CD4-positive, alpha-beta T cell (primary cell): ENCODE measurements at places on chromosomes 2 and 18.

DNA sequence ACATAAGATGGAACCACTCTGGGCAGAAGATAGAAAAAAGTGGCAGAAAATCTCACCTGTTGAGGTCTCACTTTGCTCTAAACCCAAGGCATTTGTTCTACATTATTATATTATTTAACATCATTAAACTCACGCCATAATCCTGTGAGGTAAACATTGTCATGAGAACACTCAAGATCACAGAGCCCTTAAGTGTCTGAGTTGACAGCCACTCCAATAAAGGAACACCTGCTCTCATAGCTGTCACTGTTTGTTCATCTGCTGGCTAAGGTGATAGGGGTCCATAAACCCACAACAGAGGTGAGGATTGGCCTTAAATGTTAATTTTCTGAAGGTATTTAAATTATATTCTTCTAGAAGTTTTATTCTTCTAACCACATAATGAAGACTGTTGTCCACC, 439.7 kb downstream of the RIT2 start:
- no peak for DNase-seq

- no peak for DNase-seq
These were observed 33.4 kb upstream of the MGAT5 start for GRCh38 chr2:134220344-134220974.

DNA sequence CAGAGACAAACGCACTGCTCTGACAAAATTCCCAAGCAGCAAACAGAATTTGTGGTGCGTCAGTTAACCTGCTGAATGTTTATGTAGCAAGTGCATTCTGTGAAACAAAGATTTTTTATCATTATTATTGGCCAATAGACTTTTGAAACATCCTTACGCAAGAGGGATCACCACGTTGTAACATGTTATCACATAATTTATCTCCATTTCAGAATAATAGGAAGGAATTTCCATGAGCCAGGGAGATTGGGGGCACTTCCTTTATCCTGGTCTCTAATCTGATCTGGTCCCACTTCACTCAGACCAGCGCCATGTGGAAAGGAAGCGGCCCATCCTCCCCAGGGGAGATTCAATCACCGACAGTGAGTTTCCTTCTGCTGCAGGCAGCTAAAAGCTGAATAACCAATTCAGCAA, 166.1 kb downstream of the PID1 start:
- no peak for DNase-seq

GRCh38 chr2:55430211-55430975, 10.7 kb upstream of the CCDC88A start:
- DNase-seq: no peak

GRCh38 chr18:52598921-52599320, 258.9 kb downstream of the DCC start:
- no peak for DNase-seq

GRCh38 chr2:33241581-33241980, 234.9 kb upstream of the RASGRP3 start:
- no peak for DNase-seq

DNA sequence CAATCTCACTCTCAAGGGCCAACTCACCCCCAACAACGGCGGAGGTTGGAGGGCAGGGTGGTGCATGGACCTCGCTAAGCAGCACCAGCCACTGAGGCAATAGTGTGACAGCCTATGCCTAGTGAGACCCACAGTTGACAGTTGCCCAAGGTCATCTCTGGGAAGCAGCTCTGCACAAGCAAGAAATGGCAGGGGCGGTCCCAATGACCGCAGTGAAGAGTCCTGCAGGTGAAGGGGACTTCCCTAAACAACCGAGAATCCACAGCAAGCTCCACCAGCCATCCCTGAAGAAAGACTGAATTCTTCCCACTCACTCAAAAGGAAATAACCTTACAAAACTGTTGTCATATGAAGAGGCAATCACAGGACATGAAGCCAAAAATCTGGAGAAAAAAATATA, 313.4 kb upstream of the ID2 start:
- DNase-seq: no peak

GRCh38 chr2:18987592-18988073, 370.8 kb downstream of the OSR1 start:
- no peak for DNase-seq

DNA sequence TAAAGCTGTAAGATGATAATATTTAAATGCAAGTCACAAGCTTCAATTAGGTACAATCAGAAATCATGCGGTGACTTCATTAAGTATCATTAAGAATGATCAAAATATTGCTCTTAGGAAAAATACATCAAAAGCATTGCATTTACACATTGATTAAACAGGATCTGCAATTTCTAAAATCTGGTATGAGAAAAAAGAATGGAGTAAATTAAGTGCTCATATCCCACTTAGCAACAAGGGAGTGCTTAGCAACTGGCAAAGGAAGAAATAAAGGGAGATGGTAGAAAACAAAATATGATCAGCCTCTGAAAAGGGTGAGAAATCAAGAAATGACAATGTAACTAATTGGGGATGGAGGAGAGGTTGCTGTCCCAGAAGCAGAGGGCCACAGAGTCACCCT, 1918.2 kb upstream of the PIK3C3 start:
- no peak for DNase-seq

DNA sequence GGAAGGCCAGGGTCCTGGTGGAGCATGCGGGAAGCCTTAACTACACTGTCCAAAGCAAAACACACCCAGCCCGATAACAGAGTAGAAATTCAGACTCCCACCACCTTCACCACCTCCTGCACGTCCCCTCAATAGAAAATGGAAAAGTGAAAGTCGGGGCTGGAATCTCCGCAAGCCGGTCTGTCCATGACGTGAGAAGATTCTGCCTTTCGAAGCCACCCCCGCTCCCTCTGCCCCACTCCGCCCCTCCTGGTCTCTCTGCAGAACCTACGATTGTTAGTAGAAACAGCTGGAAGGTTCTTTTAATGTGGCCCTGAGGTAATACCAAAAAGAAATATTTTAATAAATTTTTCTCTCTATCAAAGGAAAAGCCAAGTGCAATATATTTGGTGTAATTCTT, 116.4 kb downstream of the GBX2 start:
- DNase-seq: no peak

DNA sequence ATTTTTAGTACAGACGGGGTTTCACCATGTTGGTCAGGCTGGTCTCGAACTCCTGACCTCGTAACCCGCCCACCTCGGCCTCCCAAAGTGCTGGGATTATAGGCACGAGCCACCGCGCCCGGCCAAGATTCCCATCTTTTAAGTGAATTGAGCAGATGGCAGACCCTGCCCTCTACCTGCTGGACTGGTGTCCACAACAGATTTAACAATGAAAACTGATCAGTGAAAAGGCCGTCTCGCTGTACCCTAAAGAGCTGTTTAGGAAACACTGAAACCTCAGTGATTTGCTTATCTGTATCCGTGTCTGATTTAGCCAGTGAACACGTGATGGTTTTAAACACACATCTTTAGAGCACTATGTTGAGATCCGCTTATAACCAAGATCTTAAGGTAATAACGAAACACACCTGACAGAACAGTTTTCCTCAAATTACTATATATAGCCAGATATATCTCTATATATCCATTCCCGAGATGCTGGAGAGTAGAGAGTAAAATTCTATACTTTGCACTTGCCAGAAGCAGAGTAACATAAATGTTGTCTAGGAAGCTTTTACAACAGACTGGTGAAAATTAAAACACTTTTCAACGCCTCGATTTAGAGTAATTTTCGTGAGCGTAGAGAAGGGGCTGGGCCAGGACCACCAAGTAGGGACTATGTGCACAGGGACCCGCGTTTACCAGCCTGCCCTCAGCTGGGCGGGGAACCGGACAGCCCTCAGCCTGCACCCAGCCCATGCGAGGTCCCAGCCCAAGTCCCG, 594 bp downstream of the FAM161A start:
- no peak for DNase-seq

- no peak for DNase-seq
These were observed 382.0 kb downstream of the SOX11 start for GRCh38 chr2:6074089-6074643.

DNA sequence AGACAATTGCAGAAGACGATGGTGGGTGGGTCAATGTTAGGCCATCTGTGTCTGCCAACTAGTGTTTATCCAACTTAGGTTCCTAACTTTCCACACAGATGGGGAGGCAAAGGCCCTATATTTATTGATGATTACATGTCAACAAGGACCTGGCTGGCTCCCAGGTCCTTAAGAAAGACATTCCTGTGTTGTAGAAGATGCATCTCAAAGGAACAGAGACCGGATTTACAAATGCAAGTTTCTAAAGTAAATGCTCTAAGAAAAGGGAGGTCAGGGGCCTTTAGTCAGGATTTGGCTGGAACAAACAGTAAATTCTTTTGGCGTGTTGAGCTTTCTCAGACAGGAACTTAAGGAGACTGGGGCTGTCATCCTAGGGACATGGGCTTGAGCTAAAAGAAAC, 175.0 kb downstream of the SH3BP4 start:
- no peak for DNase-seq

GRCh38 chr18:45984546-45985235, 17.6 kb upstream of the EPG5 start:
- DNase-seq: no peak

DNA sequence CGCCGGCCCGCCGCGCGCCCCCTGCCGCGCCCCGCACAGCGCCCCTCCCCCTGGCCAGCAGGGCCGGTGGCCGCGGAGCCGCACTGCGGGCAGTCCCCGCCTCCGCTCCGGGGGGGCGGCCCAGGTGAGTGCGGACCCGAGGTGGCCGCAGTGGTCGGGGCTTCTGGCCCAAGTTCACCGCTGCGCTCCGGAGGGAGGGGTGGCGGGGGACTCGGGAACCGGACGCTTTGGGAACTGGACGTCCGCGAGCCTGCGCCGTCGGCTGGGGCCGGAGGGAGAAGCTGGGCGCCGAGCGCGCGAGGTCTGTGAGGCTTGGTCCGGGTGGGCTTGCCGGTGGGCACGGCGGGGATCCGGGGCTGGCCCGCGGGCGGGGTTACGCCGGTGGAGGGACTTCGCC, 591 bp upstream of the LDLRAD4 start:
- DNase-seq: no peak

GRCh38 chr2:126370201-126370600, 285.8 kb upstream of the GYPC start:
- DNase-seq: no peak

- no peak for DNase-seq
These were observed 117.0 kb upstream of the SMIM21 start for GRCh38 chr18:75544496-75544895.

GRCh38 chr2:44688456-44689124, 252.9 kb upstream of the SIX3 start:
- DNase-seq: no peak

DNA sequence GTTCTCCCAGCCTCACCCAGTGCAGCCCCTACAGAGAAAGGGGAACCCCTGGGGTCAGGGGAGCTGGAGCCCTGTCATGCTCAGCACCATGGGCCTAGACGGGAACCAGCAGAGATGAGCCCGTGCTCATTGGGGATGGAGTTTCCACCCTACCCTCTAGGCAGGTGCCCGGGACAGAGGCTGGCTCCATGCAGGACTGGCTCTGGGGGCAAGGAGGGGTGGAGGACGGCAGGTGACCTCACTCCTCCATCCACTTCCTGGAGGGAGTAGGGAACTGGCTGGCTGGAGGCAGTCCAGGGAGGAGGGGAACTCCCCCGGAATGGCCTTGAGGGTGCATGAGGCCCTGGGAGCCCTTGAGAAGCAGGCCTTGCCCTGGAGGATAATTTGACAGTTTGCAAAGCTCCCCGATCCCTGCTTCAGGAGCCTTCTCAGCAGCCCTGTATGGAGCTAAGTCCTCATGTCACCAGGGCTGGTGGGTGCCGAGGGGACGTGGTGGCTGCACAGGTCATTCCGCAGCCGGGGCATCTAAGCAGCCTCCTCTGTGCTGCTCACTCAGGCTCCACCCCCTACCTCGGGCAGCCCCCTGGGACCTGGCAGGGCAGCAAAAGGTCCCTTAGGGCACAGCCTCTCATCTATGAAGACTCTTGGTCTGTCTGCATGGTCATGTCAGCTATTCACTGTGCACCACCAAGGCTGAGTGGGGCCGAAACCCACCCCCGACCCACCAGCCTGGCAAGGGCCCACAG, 2.1 kb downstream of the NEURL3 start:
- DNase-seq: no peak

GRCh38 chr2:112314856-112315255, 39.5 kb downstream of the ZC3H6 start:
- DNase-seq: no peak

DNA sequence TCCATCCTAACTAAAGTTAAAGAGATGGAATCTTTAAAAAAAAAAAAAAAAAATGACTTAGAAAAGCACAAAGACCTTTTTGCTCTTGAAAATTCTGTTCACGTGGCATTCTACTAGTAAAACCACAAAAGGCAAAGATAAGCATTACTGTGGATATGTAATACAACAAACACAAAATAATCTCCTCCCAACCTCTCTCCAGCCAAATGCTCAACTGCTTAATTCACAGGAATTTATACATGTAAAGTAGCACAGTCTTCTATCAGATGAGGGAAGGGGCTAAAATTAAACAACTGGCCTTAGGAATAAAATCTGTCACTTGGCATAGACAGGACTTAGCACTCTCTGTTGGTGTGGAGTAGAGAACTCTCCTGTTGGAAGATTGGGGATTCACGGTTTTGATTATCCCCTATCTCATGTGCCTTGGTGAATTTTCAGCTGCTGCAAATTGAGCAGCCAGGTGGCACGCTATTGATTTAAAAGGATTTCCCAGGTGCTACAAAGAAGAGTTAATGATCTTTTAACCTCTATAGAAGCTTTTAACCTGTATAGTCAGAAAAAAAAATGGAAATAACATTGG, 57.4 kb downstream of the ATIC start:
- DNase-seq: no peak

- no peak for DNase-seq
These were observed 70.3 kb upstream of the COL5A2 start for GRCh38 chr2:189249901-189250300.

DNA sequence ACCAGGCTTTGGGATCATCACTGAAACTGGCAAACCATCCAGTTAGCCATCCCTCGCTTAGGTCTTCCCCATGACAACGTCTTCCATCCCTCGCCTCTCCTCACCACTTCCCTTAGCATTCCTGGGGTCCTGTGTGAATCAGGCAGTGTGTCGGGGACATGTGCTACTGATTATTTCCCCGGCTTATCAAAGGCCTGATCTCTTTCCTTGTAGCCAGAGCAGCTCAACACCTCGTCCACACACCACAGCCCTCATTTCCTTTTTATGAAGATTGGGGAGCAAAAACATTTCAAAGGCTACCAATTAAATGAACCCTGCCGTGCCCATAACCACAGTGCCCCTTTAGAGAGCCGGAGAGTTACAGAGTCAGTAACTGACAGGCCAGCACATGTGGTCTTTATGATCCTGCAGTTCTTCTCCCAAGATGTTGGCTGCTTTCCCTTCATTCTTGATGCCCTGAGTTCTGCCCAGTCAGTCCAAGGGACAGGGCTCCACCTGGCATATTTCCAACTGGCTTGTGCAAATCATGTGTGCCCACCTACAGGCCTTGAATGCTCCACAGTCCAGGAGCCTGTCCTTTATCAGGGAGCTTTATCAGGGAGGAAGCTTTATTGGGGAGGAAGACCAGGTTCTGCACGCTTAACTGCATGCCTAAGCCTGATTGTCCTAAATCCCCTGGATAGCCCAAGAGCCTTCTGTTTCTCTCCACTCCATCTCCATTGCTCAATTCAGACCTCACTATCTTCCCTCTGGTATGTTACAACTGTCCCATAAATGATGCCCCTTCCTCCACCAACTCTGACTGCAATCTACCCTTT, 343.1 kb downstream of the CYRIA start:
- no peak for DNase-seq

GRCh38 chr18:62144338-62144737, 42.5 kb downstream of the PIGN start:
- DNase-seq: no peak

- DNase-seq: no peak
These were observed 97.2 kb downstream of the DCC start for GRCh38 chr18:52437161-52437560.

GRCh38 chr2:42252464-42252863, 83.3 kb downstream of the EML4 start:
- no peak for DNase-seq

GRCh38 chr2:148989882-148990493, 48.5 kb upstream of the LYPD6B start:
- peak; percentile 13 for DNase-seq
